ENCODE measurements at places on chromosomes 4 and X.

DNA sequence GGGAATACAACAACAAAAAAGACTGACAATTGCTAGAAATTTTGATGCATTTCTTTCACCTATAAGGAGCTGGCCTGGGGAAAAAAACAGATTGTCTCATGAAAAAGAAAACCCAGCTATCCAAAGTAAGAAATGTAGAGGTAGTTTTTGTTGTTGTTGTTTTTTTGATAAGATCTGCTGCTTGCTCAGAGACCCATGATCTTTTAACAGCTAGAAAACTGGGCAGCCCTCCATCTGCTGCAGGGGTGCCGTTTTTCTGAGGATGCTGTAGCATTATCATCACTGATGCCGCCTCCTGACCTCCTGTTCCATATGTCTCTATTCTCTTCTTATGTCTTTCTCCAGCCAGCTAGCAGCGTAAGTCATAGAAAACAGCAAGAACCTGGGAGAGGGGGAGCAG lies 98.3 kb downstream of the BMPR1B start:
- no peak for DNase-seq

GRCh38 chr4:56723201-56723605 lies 42.1 kb upstream of the HOPX start:
- no peak for DNase-seq

- no peak for DNase-seq
These were observed 45.2 kb downstream of the ADH5 start for GRCh38 chr4:99043346-99043745.

- DNase-seq, result no peak
These were observed 608.3 kb upstream of the PCDH10 start for GRCh38 chr4:132540797-132541196.

- DNase-seq, result no peak
These were observed 5.6 kb upstream of the KLHL2 start for GRCh38 chr4:165201806-165202205.

DNA sequence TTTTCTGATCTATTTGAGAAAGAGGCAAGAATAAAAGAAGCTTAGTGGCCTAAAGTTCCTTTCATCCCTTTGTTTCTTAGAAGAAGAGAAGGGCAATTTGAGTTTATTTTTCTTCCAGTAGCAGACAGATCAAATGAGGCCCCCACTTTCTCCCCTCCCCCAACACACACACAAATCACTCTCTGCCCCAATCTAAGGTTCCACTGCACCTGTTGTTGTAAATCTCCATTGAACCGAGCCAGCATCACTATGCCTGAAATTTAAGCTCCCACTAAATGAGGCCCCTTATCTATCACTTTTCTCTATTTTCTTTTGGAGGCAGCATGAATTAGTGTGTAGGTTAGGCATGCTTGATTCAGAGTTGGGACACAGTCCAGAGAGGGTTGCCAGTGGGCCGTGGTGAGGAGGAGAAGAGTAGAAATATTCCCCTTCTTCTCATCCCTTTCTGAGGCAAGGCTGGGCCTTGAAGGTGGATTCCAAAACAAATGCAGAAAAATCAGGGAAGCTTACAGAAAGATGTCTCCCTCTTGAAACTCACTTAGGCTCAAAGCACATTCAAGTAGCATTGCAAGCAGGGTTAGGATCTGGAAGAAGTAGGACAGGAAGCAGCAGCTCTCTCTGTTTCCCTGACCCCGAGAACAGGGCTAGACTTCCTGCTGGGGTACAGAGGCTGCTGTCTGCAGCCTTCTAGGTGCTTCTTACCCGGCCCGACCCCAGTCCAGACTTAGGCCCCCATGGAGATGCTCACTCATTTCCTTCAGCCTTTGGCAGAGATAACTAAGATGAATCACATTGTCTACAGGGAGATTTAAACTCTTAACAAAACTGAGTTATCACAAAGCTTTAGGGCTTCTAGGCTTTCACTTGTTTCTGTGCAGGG lies 70.7 kb downstream of the RASL11B start:
- DNase-seq, result no peak

GRCh38 chrX:22538580-22538979 lies 265.9 kb downstream of the CBLL2 start:
- DNase-seq, result no peak

DNA sequence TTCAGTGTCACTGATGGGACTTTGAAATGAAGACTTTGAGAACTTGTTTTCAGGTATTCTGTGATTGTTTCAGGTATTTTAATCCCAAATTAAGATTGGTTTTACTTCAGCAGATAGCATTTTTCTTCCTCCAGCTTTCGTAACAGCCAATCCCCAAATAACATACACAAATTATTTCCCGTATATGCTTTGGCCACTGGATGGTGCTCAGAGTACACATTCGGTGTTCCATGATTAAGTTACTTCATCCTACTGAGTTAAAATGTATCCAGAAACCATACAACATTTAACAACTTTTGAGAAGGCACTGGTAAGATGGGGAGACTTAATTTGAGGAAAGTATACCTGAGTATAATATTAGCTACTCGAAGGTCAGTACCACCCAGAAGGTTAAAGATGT lies 233.4 kb upstream of the FAM47A start:
- DNase-seq, result no peak

DNA sequence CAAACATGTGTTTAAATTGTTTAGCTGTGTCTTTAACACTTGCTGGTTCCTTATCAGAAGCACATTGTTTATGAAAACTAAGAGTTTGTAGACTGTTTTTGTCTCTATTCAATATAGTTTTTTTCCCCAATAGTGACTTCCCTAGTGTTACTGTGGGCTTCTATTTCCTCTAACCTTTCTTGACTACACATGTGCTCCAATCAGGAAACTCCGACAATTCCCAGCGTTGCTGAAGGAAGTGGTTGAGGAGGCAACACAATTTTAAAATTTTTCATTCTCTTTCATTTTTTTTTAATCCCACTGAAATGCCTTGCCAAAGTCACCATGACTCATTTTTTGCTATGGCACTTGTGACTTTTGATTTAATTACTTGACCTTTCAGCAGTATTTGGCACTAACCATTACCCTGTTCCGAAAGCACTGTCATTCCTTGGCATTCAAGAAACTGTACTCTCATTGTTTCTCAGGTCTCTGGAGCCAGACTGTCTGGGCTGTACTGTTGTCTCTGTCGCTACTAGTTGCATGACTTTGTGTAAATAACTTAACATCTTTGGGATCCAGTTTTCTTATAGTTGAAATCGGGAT lies 67.6 kb upstream of the FREM3 start:
- no peak for DNase-seq

DNA sequence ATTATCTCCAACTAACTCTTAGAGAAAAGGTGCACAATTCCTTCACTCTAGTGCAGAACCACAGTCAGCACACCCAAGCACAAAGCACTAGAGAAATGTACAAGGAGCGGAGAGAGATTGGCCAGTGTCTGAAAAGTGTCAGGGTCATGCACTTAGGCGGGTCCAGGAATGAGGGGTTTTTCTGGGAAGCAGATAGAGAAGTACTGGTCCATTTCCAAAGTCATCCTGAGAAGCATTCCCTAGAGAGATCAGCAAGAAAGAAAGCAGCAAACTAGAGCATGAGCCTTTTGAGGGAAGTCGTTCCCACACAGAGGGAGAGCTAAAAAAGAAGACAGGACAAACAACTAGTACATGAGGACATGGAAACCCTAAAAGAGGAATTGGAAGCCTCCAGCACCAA lies 168.1 kb upstream of the MAP3K15 start:
- DNase-seq, result peak; percentile 24

DNA sequence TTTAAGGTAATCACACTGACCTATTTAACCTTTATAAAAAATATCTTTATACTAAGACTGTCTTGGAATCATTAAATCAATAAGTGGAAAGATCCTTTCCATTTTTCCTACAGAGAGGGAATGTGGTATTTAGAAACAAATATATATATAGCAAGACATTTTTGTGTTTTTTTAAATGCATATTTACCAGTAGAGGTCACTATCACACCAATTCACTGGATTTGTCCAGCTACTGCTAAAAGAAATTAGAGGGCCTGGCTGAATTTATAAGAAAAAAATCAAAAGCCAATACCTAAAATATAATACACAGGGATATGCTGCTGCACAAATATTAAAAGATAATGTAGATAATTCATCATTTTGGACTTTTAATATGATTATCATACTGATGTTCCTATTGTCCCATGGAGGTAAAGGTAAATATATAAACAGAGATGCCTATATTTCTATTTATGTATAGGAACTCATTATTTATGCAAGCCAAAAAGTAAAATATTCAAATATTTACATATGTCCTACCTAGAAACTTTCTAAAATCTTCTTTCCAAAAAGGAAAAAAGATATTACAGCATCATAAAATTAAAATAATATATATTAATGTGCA lies 69.5 kb downstream of the PDE5A start:
- DNase-seq, result no peak

DNA sequence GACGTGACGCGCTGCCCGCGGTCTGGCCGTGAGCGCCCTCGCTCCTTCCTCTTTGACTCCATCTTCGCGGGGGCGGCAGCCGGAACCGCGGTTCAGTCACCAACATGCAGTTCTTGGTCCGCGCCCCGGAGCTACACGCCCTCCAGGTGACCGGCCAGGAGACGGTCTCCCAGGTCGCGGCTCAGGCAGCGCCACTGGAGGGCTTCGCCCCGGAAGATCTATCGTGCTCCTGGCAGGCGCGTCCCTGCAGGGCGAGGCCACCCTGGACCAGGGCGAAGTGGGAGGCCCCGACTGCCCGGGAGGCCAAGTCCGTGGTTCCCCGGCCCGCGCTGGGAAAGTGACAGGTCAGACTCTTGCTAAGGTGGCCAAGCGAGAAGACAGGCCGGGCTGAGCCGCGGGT lies 2.9 kb downstream of the TRIML2 start:
- DNase-seq, result no peak

- DNase-seq, result no peak
These were observed 921.8 kb upstream of the INTU start for GRCh38 chr4:126710935-126711334.

GRCh38 chrX:11890836-11891514 lies 132.9 kb downstream of the MSL3 start:
- DNase-seq, result peak; percentile 27

DNA sequence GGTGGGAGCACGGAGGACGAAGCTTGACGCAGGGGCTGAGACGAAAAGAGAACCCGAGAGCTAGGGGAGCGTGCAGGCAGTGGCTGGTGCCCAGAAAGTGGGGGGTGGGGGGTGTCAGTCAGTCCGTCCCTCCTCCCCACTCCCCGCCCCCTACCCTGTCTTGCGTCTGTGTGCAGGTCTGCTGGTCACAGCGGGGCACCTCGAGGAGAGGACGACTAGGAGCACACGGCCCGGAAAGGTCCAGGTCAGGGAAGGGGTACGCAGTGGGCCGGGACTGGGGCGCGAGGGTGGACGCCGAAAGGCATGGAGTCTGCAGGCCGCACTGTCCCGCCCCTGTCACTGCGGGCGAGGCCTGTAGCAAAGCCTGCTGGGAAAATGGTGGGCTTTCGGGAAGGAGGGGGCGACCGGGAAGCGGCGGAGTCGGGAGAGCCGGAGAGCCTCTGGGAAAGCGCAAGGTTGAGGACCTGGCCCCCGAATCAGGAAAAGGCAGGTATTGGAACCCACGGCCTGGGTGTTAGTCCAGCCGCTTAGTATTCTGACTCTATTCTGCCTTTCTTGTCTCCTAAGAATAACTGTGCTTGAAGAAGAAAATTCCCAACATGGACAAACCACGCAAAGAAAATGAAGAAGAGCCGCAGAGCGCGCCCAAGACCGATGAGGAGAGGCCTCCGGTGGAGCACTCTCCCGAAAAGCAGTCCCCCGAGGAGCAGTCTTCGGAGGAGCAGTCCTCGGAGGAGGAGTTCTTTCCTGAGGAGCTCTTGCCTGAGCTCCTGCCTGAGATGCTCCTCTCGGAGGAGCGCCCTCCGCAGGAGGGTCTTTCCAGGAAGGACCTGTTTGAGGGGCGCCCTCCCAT lies 769 bp downstream of the TCEAL1 start:
- DNase-seq, result peak; percentile 55

DNA sequence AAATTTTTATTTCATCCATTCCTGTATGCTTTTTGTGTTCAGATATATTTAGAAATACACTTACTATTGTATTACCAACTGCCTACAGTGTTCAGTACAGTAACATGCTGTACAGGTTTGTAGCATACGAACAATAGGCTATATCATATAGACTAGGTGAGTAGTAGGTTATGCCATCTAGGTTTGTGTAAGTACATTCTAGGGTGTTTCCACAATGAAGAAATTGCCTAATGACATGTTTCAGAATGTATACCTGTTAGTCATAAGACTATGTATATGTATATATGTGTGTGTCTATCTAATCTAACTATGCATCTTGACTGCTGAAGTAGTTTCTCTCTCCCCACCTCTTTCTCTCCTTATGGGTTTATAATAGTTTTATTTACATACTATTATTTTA lies 51.5 kb upstream of the BTC start:
- no peak for DNase-seq

- peak; percentile 88 for DNase-seq
These were observed at the start of gene SRPX2 for GRCh38 chrX:100643956-100644860. SRPX2 (plus strand) TSS chrX:100644199; CDS start chrX:100646323, 2,124 bp downstream.

- DNase-seq, result no peak
These were observed 12.7 kb upstream of the GCNA start for GRCh38 chrX:71565474-71566041.

DNA sequence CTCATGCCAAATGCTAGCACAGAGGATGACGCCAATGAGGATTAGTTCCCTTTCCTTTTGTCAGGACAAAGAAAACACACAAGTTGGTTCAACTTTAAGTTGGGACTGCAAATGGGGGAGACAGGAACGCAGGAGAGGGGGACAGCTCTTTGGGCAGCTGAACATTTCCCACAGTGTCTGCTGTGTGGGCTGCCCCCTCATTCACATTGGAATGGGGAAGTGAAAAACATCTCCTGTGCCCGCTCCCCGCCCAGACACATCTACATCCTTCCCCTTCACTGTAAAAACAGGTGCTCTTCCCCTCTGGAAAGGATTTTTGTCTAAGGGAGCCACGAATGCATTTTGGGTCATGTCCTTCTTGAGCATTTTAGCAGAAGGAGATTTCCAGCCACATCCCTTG lies 44.5 kb upstream of the TBC1D9 start:
- DNase-seq, result peak; percentile 72

DNA sequence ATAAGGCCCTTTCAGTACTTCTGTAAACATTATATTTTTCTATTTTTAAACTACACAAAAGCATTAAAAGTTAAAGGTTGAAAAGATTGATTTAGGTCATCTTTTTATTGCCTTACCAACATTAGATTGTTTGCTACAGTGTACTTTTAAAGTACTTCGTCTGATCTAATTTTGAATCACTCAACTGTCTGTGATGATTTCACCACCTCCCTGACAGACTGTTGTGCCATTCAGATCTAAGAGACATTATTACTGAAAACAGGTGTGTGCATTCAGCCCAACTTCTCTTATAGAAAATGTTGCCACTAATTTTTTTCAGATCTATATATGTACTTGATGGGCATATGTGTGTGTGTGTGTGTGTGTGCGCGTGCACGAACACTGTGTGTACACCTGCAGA lies 39.3 kb downstream of the GASK1B start:
- DNase-seq, result no peak

DNA sequence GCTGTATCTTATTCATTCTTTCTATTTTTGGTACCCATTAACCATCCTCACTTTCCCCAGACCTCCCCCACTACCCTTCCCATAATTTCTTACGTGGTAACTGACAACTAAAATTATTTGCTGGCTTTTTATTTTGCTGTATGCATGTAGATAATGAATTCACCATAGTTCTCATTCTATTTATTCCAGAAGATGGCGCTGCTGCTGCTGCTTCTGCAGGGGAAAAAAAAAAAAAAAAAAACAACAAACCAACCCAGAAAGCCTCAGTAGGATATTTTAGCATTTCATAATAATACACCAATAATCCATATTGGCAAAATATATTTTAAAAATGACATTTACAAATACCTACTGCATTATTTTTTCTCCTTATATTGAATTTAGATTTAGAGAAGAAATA lies 416.6 kb upstream of the MAGEB18 start:
- no peak for DNase-seq

Measured in suppressor macrophage (primary cell).